Cardiac muscle cell (in vitro differentiated cells and primary cell): ENCODE measurements at places on chromosomes 5 and 9.

DNA sequence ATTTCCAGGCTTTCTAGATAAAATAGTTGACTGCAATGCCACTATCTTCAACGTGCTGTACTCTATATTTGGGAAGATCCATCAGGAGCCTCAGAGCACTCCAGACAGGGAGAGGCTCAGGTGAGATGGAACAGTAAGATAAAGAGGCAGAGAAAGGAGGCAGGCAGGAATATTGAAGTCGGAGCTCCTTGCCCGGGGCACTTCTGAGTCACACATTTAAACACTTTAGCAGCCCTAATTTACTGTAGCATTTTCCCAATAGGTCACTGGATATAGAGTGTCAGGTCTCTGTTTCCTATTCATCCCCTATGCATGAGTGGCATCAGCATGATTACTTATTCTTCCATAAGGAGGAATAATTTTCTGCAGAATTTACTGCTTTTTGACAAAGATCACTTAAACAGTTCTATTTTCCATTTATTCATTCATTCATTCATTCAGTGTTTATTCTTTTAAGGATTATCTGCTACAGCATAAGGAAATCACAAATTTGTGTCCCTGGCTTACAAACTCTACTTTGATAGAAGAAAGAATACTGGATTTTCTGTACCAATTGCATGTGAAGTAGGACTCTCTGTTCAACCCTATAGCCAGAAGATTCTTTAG, 170.7 kb downstream of the MAPKAP1 start:
- no peak for DNase-seq

DNA sequence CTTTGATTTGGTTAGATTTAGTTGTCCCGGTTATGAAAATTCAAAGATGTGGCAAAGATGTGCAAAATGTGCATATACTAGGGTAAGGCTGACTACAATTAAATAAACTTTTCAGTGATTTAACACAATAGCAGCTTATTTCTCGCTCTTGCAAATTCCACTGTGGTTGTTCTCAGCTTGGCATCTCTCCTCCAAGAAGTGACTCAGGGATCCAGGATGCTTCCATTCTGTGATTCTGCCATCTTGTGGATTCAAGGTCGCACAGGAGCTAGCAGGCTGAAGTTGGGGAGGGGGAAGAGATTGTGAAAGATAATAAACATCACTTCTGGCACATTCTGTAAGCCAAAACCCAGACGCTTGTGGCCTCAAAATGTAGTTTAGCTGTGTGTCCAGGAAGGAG, 60.1 kb upstream of the TGFBR1 start:
- no peak for DNase-seq

DNA sequence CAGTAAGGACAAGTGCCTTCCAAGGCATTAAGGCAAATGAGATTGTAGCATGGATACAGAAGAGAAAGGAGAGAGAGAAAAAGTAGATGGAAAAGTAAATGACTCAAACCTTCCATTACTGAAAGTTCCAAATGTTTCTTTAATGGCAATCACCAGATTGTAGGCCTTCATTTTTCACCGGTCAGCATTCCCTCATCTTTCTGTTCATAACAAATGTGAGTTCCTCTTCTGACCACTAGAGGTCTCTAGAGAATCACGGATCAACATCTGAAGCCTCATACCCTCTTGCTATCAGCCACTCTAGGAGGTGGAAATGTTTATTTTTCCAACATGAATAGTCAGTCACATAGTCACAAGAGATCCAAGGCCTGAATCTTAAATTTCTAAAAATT, 73.6 kb upstream of the RPS23 start:
- DNase-seq: peak; percentile 87

DNA sequence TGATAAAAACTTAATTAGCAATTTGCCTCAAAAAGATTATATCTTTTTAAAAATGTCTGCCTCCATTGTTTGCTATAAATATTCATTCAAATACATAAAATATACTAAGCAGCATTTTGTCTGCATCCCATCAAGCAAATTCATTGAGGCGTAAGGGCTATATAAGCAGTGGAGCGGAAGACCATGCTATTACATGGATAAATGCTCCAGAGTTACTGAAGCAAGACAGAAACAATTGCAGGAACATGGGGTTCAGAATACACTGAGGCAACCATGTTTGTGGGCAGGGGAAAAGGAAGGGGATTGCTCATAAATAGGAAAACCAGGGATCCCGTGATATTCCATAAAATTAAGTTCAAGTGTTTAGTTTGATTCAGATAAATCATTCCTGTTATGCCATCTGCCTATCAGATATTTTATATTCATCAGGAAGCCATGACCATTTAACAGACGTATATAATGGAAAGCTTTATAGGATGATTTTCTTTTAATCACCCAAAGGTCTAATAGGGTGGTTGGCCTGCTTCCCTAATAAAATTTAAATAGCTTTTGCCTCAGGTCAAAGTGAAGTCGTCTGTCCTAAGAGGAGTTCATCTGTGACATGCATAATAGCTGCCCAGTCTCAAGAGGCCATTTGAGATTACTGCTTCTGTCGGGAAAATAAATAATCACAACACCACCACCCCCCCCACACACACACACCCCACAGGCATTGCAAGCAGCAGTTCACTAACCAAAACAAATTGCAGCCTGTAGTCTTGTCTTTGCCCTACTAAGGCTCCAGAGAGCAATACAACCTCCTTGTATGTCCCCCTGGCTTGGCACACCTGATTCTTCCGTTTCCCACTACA, 105.2 kb downstream of the RASEF start:
- no peak for DNase-seq

- DNase-seq: peak; percentile 90
Measured at GRCh38 chr9:134443174-134444037, 117.2 kb downstream of the RXRA start.

DNA sequence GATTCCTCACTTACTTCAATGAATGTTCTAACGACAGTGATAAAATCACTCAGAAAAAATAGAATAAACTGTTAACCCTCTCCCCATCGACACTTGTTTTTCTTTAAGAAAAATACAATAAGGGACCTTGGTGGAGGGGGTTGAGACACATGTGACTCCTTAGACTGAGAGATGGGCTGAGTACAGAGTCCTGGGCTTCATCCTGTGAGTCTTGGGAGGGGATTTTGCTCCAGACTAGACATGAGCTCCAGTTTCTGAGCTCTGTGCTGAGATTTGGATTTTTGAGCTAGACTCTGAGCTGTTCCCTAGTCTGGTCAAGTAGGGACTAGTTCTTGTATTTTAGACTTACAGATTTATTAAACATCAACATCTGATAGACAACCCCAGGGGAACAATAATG, 241.5 kb upstream of the MVB12B start:
- no peak for DNase-seq

GRCh38 chr5:72134226-72134899, 27.1 kb downstream of the MAP1B start:
- no peak for DNase-seq

DNA sequence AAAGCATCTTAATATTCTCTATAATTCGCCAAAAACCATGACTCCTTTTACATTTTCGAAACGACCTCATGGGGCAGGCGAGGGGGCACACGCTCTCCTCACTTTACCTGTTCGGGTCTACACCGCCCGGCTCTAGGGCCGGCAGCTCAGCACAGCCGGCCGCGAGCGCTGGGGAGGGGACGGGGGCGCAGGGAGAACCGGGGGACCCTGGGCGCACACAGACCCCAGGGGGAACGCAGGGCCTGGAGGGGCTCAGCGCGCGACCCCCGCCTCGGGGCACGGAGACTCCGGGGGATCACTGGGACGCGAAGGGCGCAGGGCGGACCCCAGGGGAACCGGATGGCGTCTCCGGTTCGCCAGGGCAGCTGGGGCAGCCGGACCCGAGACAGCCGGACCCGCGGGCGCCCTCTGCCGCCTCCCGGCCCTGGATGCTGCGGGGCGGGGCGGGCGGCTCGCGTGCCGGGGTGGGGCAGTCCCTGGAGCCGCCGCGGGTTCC, at the start of gene AHRR:
Gene AHRR (plus strand): TSS at position 485 of the 496 bp plus-strand sequence. CDS start 22,189 bp downstream, outside the sequence.
- peak; percentile 76 for DNase-seq

GRCh38 chr5:149012350-149012749, 50.5 kb downstream of the SH3TC2 start:
- DNase-seq: no peak

GRCh38 chr9:130414081-130414731, 30.6 kb upstream of the ASS1 start:
- DNase-seq: no peak

GRCh38 chr9:92696619-92697018, 26.7 kb upstream of the IPPK start:
- DNase-seq: no peak

- DNase-seq: no peak
Measured at GRCh38 chr5:76331126-76331525, 72.0 kb upstream of the IQGAP2 start.

DNA sequence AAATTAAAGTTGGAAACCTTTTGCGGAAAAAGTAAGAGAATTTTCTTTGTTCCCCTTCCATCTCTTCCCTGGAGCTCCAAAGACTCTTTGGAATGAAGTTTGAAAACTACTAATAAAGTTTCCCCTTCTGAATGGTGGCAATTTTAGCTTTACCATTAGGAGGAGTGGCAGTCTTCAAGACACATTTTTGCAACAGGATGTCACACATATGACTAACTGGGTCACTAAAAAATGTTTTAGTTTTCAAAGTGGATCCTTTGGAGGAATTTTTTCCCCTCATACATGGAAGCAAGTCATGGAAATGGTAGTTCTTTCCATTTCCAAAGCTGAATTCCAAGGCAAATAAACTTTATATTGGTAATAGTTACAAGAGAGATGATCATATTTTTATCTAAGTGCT, 15.6 kb downstream of the FBXO4 start:
- no peak for DNase-seq

DNA sequence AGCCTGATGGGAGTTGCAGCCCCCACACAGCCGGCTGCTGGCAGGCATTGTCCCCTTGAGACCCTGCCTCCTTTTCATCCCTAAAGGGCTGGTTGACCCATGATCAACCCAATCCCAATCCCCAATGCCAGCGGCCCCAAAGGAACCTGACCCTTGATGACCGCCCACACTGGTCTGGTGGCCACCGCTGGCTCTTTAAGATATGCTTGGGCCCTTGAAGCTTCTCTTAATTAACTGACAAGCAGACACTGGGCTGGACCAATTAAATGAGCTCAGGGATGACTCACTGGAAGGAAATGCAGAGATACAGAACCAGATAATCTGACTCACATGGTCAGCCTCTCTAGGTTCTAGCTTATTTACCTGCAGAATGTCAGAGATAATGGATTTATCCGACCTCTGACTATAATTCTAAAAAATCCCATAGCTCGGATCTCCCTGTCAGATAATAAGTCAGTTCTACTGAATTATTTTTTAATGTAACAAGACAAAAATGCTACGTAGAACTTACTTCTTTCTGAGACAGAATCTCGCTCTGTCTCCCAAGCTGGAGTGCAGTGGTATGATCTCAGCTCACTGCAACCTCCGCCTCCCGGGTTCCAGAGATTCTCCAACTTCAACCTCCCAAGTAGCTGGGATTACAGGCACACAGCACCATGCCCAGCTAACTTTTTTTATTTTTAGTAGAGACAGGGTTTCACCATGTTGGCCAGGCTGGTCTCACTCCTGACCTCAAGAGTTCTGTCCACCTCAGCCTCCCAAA, 11.1 kb upstream of the MLANA start:
- peak; percentile 77 for DNase-seq

DNA sequence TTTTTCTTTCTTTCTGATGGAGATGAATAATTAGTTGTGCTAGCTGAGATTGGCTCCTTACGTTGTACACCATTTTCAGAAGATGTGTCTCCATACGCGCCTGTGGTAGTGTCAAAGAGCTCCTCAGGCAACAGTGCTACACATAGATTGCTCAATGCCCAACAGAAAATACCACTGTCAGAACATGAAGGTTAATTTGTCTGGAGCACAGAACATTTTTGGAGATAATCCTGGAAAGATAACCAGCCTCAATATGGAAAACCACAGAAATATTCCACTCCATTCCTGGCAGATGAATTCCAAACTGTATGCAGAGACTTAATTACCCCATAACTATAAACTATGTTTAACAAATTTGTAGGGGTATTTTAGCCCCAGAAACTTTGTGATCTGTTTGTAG, 233.6 kb downstream of the MARCHF11 start:
- DNase-seq: peak; percentile 78

- no peak for DNase-seq
Measured at GRCh38 chr5:73286896-73287295, 113.9 kb downstream of the TMEM174 start.

DNA sequence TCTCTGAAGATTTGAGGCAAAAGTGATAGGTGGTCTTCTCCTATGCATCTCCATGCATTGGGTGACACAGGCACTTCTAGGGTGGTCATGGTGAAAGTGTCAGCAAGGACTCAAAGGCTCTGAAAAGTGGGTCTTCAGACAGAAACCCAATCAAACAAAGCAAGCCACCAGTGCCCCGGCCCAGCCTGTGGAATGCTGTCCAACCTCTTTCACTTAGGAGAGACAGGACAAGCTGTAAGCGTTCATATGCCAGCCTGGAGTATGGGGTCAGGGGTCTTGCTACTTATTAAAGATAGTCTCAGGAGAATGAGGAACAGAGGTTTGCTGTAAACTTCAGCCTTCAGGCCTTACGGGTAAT, 324.5 kb downstream of the GADD45G start:
- no peak for DNase-seq

- DNase-seq: no peak
Measured at GRCh38 chr5:150559701-150560100, 51.8 kb downstream of the NDST1 start.

DNA sequence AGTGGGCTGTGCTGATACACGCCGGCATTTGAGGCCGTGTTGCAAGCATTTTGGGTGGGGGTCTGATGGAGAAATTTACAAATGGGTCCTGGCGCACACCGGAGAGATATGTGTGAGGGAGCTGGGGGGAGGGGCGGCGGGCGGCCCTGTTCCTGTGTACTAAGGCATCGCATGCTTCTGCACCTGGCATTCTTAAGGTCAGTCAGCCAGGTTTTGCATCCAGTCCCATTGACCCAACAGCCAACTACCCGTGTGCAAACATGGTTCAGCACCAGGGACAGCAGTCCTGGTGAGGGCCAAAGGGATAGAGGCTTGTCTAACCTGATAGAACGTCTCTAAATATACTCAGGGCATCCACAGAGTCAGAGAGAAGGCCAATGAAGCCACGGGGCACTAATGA, 839 bp downstream of the GABRG2 start:
- DNase-seq: peak; percentile 89

GRCh38 chr9:37938121-37938891, 34.4 kb upstream of the SLC25A51 start:
- peak; percentile 77 for DNase-seq

GRCh38 chr9:121354141-121354540, 15.9 kb downstream of the STOM start:
- no peak for DNase-seq

GRCh38 chr9:34566322-34566721, 23.2 kb downstream of the CNTFR start:
- no peak for DNase-seq

DNA sequence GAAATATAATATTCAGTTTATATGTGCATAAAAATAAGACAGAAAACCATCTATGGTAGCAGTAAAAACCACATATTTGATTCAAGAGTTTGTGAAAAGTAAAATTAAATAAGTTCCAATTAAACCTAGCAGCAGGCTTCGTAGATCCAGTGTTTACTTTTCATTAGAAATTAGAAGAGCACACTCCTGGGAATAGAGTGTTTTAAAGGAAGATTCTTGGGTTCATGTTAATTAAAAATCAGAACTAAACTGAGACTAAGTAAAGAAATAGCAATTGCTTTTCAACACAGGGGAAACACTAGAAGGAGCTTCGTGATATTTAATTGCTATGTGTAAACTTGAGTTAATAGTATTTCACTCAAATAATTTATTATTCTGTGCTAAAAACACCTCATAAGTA, 1097.8 kb upstream of the CDH18 start:
- DNase-seq: no peak

GRCh38 chr5:6827526-6828219, 114.4 kb downstream of the TENT4A start:
- no peak for DNase-seq
